HCT116 (cell line): ENCODE measurements at places on chromosomes 6 and 20.

DNA sequence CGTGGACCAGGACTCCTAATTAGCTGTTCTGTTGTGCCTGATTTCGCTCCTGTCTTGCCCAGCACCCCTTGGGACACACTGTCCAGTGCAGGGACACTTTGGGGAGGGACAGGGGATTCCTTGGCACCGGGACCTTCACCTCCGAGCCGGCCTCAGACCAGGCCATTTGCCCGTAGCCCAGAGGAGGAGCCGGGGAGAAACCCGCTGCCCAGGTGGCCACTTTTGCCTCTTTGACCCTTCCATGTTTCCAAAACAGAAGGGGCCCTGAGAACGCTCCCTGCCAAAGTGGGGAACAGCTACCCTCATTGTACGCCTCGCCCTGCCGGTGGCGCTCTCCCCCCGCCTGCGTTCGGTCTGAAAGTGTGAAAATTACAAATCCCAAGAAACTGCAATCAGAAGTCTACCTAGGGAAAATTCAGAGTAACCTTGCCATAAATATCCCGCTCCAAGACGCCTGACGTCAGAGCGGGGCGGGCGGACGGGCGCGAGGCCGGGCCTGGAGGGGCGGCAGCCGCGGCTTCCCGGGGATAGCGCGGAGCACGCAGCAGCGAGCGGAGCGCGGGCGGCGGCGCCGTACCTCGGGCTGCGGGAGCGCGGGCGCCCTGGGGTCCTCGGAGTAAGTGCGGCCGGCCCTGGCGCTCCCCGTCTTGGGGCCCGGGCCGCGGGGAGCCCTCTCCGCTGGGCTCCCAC, at the start of gene DAAM2:
DAAM2 (plus strand) TSS at position 527 of the 690 bp plus-strand sequence. CDS start 63,927 bp downstream, outside the sequence.
- DNase-seq: no peak

GRCh38 chr20:31718952-31719643, 3.6 kb downstream of the BCL2L1 start:
- DNase-seq: no peak

GRCh38 chr6:6891949-6892461, 215.8 kb upstream of the RREB1 start:
- no peak for DNase-seq

DNA sequence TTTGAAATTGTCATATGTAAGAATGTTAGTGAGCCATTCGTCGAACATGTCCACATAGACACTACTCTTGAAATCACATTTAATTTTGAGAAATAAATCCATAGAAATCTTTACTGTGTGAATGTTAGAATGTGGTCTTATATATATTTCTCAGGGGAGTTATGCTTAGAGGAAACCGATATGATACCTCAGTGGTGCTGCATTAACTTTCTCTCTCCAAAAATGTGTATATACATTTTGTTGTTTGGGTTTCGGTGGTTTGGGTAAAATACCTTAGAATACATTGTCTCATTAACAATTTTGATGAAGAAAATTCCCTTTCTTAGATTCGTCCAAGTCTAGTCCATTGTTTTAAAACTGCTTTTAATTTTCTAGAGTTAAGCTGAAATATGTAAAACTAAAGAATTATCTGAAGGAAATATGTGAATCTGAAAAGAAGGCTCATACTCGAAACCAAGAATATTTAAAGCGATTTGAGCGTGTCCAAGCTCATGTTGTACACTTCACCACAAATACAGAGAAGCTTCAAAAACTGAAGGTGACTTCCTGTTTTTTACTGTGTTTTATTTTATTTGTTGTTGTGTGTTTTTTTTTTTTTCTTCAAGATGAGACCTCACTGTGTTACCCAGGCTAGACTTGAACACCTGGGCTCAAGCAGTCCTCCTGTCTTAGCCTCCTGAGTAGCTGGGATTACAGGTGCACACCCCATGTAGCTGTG, 10.3 kb downstream of the KIZ start:
- no peak for DNase-seq
